ENCODE measurements at places on chromosomes 3 and 15.
A peak's percentile ranks its signal among the peaks of the same experiment; 100 is the strongest.

- DNase-seq, result no peak
Observed at GRCh38 chr15:95726891-95727290, 603.6 kb upstream of the NR2F2 start.

- peak; percentile 82 for DNase-seq
Observed at GRCh38 chr3:67655364-67656121, 1.1 kb upstream of the SUCLG2 start.

DNA sequence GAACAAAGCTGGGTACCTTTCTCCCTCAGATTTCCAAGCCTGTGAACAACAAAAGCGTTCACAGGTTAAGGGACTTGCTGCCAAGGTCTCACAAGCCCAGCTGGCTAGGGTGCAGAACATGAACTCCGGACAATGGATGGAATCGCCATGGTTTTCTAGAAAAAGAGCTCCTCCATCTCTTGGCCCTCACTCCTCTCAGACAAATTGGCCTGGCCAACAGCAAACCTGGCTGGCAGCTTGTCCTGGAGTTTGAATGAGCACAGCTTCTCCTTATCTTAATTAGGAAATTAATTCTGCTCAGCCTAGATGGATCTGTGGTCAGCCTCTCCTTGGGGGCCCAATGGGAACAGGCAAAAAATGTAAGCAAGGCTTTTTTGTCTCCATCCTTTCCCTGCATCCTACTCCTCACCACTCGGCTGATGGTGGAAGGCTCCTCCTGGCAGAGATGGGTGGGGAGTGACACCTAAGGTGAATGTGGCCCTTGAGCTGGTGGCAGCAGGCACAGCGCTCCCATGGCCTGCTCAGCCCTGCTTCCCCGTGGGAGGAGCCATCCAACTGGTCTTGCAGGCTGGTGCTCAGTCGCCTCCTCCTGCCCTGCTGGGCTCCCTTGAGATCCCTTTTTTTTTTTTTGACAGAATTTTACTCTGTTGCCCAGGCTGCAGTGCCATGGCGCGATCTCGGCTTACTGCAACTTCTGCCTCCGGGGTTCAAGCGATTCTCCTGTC, 5.8 kb downstream of the KLHL25 start:
- DNase-seq, result no peak

GRCh38 chr3:168534761-168535160, 439.0 kb upstream of the GOLIM4 start:
- no peak for DNase-seq

- no peak for DNase-seq
Observed at GRCh38 chr3:132399054-132399929, 18.0 kb upstream of the DNAJC13 start.

DNA sequence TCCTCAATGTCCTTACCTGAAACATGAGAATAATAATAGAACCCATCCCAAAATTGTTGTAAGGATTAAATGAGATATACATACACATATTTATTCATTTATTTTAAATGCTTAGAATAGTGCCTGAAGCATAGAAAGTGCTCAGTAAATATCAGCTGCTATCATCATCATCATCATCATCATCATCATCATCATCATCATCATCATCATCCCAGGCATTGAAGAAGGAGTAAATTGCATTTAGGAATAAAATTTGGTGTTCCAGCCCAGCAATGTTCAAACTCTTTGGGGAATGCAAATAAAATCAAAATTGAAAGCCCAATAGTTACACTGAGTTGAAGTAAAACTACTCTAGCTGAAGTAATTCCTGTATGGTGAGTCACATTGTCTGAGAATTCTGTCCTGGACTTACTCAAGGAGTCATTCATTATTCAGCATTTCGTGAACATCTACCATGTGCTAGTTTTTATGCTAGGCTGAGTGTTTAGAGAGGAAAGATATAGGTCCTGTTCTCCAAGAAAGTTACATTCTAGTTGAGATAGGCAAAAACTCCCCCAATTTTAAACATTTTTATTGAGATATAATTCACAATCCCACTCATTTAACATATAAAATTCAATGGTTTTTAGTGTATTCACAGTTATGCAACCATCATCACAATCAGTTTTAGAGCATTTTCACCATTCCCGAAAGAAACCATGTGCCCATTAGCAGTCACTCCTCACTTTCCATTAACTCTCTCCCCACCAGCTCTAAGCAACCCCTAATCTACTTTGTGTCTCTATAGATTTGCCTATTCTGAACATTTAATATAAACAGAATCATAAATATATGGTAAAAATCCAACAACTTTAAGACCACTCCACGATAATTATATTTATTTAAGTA, 107.2 kb downstream of the FRMD5 start:
- DNase-seq, result no peak

DNA sequence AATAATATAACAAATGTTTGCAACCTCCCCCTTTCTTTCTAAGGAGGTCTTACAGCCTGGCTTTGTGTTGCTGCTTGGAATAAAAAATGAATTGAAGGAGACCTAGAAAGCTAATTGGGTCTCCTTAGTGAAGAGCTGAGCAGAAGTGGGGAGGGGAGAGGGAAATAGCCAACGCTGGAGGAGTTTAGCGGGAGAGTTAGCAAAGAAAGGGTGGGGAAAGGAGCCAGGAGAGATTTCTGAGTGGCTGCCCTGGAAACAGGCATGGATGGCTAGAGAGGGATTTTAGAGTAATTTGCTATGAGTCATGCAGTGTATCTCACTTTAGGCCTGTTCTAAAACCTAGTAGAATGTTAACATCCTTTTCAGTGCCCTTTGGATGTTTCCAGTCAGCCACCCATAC, 45.2 kb upstream of the PFN2 start:
- no peak for DNase-seq

GRCh38 chr15:34650177-34650576, 66.7 kb upstream of the GOLGA8B start:
- DNase-seq, result peak; percentile 10

DNA sequence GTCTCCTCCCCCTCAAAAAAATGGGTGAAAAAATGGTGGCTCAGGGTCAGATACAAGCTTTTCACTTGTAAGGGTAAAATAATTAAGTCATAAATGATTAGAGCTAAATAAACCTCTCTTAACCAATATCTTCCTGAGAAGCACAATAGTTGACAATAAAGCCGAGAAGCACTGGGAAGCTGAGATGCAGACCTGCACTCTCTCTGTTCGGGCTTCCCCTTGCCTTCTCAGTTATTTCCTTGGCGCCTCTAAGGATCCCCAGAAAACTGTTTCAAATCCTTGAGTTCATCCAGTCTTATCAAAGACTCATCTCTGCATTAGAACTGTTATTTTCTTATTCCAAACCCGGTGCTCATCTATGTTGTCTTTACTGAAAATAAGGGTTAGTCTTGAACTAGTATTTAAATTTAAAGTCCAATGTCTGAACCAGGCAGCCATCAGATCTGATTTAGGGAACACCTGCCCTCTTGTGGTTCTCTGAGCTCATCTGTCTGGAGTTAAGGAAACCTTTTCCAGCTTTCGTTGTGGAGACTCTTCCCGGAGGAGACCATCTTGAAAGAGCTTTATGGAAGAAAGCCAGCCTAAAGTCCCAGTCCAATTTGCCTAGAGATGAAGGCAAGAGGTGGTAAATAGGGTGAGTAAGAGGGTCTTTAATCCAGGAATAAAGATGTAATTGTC, 256.4 kb upstream of the MCTP2 start:
- DNase-seq, result no peak

DNA sequence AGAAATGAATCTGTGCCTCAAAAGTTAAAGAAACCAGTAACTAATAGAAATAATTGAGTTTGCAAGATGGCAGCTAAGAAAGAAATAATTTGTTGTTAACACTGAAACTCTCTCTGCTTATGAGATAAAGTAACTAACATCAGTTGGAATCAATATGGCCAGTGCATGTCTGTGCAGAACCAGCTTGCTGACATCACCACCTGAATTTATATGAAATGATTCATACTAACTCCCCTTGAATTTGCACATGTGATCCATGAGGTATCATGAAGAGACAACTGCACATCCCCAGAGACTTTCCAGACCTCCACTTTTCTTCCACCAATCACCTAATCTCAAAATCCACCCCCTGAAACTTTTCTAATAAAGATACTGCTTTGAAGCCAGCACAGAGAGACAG, 10.3 kb upstream of the SLC25A38 start:
- DNase-seq, result no peak

DNA sequence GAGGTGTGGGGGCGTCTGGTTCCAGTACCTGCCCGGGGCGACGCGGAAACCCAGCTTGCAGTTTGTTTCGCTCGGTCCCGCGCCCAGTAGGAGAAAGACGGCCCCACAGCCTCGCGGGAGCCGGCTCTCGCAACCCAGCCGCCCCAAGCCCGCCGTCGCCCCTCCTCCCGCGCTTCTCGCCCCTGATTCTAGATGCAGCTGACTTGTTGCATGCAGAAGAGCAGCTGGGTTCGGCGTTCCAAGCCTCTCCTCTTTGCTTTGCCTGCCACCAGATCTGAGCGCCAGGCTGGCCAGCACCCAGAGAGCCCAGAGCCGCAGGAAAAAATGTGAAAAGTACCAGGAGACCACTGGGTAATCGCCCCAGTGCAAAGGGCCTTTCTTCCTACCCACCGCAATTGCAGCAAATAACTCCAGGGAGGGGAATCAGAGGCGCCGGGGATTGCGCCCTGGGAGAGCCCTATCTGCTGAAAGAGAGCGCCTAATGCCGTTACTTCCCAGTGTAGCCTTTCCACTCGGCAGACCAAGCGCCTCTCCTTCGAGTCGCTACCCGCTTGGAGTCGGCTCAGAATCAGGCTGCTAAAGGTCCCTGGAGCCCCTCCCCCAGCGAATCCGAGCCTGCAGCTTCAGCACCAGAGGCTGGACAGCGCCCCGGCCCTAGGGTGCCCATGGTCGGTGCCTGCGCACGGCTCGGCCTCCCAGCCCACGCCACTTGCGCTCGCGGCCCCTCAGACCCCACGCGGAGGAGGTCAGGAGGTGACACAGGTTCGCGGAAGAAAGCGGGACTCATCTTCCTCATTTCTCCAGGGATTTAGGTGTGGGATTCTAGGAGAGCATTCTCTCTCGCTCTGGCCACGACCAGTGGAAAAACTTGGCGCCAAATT, 15.7 kb upstream of the AEN start:
- peak; percentile 27 for DNase-seq

DNA sequence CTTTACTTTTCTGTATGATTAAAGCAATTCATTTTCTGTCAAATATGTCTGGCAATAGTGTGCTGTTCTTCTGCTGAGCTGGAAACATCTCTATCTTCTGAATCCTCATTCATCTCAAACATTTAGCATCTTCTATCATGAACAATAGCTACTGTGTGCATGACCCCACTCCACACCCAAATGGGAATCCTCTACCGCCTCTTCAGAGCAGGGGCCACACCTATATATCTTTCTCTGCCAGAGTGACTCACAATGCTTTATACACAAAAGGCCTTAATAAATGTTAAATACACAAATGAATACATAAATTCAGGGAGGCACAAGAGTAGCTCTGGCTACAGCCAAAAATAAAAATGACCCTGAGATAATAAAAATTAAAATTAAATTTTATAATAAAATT, 8.0 kb downstream of the ALDH1A2 start:
- no peak for DNase-seq
